T-helper 17 cell (primary cell): ENCODE measurements at places on chromosomes 7 and 10. TPM values are rescaled to one million over a fixed set of nuclear protein-coding genes. Genes with fewer than 3 reads are reported as not detected.

GRCh38 chr10:47054974-47055373, 143.7 kb downstream of the PTPN20 start:
- DNase-seq = no peak

- DNase-seq = peak; percentile 51
Observed at GRCh38 chr10:97869091-97870042, 19.7 kb downstream of the GOLGA7B start.

DNA sequence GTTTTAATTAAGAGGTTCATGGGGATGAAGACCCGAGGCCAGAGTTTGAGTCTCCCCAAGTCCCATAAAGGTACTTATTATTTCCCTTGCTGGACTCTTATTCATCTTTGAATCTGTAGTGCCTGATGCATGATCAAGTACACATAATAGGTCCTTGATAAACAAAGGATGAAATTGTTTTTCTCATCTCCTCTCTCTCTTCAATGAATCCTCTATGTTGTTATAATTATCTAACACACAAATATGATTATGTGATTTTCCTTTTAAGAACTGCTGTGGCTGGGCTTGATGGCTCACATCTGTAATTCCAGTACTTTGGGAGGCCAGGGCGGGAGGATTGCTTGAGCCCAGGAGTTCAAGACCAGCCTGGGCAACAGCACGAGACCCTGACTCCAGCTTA, 117.7 kb downstream of the BAMBI start:
- DNase-seq = no peak

DNA sequence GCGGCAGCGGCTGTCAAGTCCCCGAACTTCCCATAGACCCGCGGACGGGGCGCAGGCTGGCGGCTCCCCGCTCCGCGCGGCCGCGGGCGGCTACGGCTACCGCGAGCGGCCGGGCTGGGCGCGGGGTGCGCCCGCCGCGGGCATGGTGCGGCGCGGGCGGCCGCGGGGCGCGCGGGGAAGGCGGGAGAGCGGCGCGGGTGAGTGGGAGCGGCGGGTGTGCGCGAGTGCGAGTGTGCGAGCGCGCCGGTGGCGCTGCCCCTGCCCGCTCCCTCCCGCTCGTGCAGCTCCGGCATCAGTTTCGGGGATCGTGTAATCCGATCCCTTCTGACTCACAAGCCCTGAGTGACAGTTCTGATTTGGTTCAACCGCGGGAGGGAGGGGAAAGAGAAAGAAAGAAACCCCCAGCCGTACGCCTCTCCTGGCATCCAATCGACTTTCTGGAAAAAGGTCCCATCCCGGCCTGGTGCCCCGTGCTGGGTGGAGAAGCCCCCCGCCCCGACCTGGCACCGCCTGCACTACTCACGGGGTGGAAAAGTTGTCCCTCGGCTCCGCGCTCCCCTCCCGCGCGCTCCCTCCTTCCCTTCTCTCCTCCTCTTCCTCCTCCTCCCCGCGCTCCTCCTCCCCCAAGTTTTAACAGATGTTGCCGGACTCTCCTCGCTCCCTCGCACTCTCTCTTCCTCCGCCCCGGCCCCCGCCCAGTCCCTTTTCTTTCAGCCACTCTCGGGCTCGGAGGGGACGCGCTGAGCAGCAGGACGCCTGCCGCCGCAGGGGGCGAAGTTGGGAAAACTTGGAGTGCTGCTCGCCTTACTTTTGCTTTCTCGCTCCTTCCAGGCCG, at the start of gene GLI3:
GLI3 (minus strand) TSS at position 234 of the 835 bp plus-strand sequence. CDS start 13,956 bp downstream, outside the sequence.
- DNase-seq = no peak

NCF1 gene
- total RNA-seq = 1.1 TPM

PRKCQ gene
- total RNA-seq = 66.3 TPM
